Natural killer cell treated with Interleukin-12 subunit alpha and Interleukin-12 subunit beta and Interleukin-15 and Interleukin-18, amount 100 ng/mL, for 72 hours (primary cell): ENCODE measurements at places on chromosomes 3 and 15.
A peak's percentile ranks its signal among the peaks of the same experiment; 100 is the strongest.

GRCh38 chr3:58250093-58250707 is 12.6 kb downstream of the ABHD6 start:
- no peak for DNase-seq

DNA sequence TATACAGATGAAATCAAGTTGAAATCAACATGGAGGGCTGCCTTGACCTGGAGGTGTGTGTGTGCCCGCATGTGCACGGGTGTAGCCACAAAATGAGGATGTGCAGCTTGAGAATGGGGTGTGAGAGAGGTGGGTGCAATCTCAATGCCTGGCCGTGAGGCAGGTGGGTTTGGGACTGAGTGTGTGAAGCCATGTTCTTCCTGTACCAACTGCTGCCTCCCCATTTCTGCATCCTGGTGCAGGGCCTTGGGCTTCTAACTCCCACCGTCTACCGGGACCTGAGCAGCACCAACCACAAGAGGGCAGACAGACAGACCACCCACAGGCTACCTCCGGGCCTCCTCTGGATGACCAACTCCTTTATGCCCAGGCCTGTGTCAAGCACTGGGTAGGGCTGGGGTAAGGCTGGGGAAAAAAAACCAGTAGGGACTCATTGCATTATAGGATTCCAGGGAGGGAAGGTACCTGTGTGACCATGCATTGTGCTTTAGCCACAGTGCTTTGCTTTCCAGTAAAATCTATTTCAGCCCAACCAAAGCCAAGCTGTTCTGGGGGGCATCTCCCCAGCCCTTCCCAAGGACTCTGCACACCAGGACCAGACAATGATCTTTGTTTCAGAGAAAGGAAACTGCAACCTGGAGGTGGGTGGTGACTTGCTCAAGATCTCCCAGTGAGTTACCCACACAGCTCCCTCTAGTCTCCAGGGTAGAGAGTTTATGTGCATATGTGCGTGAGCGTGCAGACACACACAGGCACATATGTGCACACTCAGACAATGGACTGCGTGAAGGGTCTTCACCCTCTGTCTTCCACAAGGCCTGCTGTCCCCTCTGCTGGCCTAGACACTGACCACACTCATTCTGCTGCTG is 162.2 kb upstream of the TLE3 start:
- no peak for DNase-seq

DNA sequence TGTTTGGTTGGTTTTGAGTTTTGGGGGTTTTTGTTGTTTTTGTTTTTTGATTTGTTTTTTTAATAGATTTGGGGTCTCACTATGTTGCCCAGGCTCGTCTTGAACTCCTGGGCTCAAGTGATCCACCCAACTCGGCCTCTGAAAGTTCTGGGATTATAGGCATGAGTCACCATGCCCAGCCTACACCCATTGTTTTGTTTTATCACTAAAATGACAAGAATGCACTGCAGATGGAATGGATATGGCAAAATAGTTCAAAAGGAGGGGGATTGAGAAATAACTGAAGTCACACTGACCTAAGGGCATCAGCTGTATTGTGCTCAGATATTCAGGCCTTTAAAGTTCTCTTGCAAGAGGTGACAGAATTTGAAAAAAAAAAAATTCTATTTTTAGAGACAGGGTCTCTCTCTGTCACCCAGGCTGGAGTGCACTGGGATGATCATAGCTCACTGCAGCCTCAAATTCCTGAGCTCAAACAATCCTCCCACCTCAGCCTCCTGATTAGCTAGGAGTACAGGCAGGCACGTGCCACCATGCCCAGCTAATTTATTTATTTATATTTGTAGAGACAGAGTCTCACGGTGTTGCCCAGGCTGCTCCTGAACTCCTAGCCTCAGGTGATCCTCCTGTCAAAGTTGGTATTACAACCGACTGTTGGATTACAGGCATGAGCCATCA is 4.4 kb upstream of the RASA2 start:
- no peak for DNase-seq

DNA sequence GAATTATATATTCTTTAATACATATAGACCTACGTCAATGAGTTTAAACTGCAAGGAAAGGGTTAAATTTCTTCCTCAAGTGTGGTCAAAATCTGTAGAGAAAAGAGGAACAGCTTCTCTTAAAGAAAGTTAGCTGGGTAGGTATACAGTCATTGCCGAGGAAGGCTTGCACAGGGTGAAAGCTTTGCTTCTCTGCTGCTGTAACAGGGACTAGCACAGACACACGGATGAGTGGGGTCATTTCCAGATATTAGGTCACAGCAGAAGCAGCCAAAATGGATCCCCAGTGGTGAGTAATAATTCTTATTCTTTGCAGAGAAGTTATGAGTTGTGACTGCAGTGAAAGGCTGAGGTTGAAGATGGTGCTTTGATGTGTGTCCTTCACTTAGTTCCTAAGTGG is at the start of gene CD86:
Gene CD86 (plus strand): TSS at position 148 of the 400 bp plus-strand sequence. CDS start 128 bp downstream, at position 276.
- DNase-seq: no peak

DNA sequence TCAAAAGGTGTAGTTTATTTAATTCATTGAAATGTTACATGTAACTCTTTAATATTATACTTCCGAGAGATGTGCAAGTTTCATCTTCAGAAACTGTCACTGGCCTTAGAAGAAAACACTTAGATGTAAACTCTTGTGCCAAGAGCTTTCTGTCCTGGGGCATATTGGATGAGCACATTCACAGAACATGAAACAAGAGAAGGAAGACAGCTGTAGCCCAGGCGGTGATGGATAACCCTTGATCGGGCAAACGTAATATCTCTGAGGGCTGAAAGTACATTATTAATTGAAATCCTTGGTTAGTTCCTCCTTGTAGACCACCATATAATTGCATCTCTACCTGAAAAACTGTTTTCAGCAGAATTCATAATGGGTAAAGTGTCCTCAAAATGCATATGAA is 67.4 kb downstream of the MECOM start:
- no peak for DNase-seq

GRCh38 chr3:16697443-16698147 is 92.4 kb upstream of the DAZL start:
- no peak for DNase-seq

DNA sequence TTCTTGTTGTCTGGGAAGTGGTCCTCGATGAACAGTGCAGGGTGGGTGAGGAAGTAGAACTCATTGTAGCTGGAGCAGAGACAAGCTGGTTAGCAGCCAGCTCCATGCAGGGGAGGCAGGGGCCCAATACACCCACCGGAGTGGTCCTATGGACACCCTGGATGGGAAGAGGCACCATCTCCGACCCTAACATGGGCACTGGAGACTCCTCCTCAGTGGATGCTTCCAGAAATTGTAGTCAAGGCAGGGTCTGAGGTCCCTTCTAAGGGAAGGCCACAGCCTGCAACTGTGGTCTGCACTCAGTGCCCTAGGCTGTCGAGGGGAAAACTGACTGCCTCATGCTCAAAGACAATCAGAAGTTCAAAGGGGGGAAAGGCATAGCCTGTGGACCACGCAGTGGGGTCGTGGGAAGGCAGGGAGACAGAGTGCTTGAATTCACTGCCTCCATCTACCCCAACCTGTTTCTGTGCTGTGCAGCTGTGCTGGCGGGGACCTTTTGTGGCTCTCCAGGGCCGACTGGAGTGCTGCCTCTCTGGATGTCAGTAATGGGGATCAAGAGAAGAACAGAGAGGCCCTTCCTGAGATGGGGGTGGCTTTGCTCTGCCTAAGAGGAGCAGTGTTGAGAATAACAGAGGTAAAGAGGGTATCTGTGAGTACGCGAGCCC is 41.9 kb downstream of the KY start:
- no peak for DNase-seq

- DNase-seq: peak; percentile 68
These were observed 589 bp downstream of the NEIL1 start for GRCh38 chr15:75347222-75348033.

DNA sequence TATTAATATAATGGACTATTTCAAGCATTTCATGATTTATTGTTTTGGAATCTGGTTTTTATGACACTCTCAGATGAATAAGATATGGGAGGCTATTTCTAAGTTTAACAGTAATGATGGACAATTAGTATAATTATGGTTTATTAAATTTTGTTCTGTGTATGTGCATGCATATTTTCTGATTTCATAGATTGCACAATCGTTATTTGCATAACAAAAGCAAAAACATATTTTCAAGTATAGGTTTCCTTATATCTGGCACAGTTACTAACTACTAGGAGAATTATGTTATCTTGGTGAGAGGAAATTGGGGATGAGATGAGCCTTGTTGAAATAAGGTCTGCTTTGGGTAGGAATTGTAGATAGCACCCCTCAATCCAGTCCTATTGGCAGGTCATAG is 413.1 kb downstream of the MCTP2 start:
- DNase-seq: no peak

- no peak for DNase-seq
These were observed 7.7 kb downstream of the PLD1 start for GRCh38 chr3:171802590-171802956.

DNA sequence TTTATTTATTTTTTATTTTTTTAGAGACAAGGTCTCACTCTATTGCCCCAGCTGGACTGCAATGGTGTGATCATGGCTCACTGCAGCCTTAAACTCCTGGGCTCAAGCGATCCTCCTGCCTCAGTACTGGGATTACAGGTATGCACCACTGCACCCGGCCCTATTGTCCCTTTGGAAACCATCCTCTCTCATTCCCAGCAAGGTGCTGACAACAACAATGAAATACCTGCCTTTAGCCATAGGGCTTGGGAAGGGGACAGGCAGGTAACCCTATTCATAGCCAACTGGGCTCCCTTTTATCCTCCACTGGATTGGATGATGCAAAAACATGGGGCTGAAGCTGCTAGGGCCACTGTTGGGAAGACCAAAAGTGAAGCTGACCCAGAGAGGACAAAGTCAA is 43.1 kb downstream of the SCAP start:
- DNase-seq: no peak

GRCh38 chr3:128275316-128276145 is 122.2 kb downstream of the EEFSEC start:
- no peak for DNase-seq

DNA sequence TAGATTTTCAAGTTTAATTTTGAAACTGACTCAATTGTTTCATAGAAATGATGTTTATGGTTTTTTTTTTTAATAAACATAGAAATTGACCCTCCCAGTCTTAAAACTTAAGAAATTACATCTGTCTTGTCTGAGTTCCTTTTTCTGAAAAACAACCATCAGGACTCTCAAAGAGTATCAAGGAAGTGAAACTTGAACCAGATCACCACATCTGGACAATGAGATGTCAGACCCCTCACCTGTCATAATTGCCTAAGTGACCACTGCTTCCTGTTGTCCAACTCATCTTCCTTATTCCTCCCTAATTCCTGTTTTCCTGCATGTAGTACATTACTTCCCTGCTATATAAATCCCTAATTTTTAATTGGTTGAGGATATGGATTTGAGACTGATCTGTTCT is 441.5 kb upstream of the ARHGEF26 start:
- no peak for DNase-seq

DNA sequence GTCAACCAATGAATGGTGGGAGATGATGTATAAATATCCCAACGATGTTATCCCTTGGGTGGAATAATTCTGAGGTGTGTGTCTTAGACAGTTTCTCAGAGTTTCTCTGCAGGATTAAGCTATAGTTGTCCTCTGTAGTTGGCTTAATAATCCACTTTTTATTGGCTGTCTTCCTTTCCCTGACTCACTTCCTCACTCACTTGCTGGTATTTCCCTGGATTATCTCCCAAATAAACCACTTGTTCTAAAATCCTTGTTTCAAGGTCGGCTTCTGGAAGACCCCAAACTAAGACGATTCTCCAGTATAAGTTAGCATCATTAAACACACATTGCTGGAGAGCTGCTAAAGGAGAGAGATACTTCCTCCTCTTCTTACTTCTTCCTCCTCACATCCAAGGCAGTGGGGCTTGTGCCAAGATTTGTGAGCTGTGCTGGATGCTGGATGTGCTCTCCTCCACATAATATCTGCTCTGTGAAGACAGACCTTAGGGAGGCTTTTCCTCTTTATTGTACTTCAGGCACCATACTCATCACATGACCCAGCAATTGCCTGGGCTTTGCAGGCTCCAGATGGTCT is 22.5 kb upstream of the ROPN1 start:
- DNase-seq: no peak

DNA sequence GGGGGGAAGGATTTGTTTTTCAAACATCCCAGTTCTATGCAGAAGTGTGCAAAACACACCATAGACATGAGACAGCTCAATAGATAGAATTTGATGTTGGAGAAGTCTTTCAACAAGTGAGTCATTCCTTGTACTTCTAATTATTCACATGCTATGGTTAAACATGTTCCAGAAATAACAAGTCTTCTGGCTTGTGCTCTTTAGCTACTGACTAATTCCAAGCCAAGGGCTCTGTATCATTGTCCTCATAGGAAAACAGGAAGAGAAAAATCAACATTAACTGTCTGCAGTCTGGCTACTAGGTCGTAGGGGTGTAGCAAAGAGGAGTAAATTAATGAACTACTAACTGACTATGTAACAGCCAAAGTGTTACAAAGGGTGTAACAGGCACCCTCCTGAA is 25.8 kb downstream of the LDHAL6B start:
- DNase-seq: no peak

DNA sequence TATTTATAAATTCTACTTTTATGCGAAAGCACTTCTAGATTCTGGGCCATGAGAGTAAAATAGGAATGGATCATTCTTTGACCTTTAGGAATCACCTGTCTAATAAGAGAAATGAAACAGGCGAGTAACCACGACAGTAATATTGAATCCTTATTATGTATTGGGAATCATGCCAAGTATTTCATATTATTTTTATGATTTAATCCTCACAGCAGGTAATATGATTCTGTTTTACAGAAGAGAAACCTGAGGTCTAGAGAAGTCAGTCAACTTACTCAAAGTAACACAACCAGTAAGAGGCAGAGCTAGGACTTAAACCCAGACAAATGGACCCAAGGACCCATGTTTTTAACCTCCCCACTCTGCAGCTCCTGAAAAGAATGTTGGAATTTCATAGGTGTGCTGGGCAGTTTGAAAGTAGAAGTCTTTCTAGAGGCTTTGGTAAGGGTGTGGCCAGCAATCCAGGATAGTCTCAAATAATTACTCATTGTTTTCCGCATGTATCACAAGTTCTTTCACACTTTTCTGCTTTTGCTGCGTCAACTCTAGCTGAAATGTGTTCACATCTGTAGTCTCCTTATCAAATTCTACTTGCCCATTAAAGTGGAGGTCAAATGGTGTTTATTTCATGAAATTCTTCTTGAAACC is 181.7 kb downstream of the TPRG1 start:
- no peak for DNase-seq

- no peak for DNase-seq
These were observed 81.0 kb upstream of the BNC1 start for GRCh38 chr15:83365370-83365938.

DNA sequence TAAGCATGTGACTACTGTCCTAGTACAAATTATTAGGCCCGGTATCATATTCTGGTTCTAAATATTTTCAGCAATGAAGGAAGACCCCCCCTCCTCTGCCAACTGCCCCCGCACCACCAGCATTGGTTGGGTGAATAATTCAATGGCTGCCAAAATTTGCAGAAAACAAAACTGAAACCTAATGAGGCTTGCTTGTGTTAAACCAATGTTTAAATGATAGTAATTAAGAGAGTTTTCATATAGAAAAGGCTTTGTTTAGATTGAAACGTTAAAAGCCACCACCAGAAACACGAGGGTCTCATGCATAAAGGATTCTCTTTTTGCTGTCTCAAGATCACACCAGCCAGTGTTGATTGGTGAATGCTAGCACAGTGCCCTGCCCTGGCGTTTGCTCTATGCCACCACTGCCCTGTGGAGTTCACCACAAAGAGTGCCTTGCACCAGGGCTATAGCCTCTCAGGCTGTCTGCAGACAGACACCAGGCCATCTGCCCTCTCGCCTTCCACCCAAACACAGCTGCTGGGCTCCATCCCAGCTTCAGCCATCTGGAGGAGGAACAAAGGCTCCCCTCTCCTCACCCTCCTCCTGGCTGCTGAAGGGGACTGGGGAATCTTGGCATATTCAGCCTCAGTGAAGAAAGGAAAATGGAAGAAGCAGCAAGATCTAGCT is 200.3 kb upstream of the PFN2 start:
- DNase-seq: no peak
